ENCODE measurements at places on chromosomes 5 and 9. TPM values are rescaled to one million over a fixed set of nuclear protein-coding genes. Genes with fewer than 3 reads are reported as not detected.

Gene SLC6A19
- not detected for total RNA-seq

Gene HCN1
- not detected for total RNA-seq

Gene KCNV2
- total RNA-seq = not detected

Gene FAM221B
- not detected for total RNA-seq

Gene PCDHB2
- total RNA-seq = 1.7 TPM

Gene LRRC26
- not detected for total RNA-seq

Gene CLIC3
- 1.1 TPM for total RNA-seq

Gene OLFM1
- 17.9 TPM for total RNA-seq

Gene PCDHGA9
- total RNA-seq = 4.2 TPM

Gene OR1Q1
- total RNA-seq = not detected

Gene RNF183
- not detected for total RNA-seq

Gene NMUR2
- 0.14 TPM for total RNA-seq

Gene SLC22A4
- total RNA-seq = 0.57 TPM

Gene ACTBL2
- not detected for total RNA-seq

Gene ZSWIM6
- total RNA-seq = 8.1 TPM

Gene PCDHA11
- total RNA-seq = not detected

Gene DMRT3
- not detected for total RNA-seq

Gene CORO2A
- total RNA-seq = 0.60 TPM

Gene HTR1A
- total RNA-seq = not detected

Gene GADD45G
- total RNA-seq = 47.6 TPM

Gene RASGRF2
- total RNA-seq = 5.9 TPM

Gene IL7R
- 0.65 TPM for total RNA-seq

Measured in Right ventricle myocardium inferior (tissue), 1 donor.